ENCODE measurements at places on chromosomes 6 and 20.

- DNase-seq, result no peak
These were observed 141.6 kb upstream of the NRN1 start for GRCh38 chr6:6148192-6148815.

GRCh38 chr6:160041608-160042007 lies 72.7 kb downstream of the IGF2R start:
- DNase-seq, result no peak

DNA sequence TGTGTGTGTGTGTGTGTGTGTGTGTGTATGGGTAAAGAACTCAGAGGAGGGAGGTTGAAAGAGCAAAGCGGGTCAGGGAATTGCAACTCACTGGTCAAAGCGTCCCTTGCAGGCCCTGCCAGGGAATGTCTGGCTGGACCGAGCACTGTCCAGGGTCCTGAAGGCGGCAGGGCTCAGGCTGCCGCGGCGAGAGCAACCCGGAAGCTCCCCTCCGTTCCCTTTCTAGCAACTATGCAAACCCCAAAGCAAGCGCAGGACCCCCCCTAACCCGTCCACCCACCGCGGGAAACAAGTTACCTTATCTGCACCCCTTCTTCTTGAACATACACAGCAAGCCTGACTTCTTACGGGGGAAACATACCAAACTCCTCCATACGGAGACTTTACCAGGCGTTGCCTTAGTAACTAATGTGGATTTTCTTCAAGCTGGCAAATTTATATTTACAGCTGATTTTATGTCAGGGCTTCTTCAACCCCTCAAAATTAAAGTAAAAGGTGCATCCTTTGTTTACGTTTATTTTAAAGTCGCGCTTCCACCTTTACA lies 538 bp upstream of the GRM1 start:
- DNase-seq, result peak; percentile 15

DNA sequence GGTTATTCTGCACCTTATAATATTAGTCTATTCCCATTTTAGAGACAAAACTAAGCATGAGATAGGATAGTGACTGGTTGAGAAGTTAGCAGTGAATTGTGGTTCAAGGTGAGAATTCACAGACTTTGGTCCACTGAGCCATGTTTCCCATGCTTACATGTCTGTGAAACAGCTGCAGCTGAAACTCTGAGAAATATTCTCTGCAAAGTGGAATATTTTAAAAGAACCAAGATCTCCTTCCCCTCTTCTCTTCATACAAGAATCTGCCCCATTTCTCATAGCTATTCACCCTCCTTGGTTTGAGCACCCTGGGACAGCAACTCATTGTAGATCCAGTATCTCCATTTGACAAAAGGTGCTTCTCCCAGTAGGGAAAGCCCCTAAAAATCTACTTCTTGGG lies 70.2 kb upstream of the TMEM170B start:
- no peak for DNase-seq

- DNase-seq, result no peak
These were observed 28.8 kb downstream of the MYT1 start for GRCh38 chr20:64193058-64193457.

DNA sequence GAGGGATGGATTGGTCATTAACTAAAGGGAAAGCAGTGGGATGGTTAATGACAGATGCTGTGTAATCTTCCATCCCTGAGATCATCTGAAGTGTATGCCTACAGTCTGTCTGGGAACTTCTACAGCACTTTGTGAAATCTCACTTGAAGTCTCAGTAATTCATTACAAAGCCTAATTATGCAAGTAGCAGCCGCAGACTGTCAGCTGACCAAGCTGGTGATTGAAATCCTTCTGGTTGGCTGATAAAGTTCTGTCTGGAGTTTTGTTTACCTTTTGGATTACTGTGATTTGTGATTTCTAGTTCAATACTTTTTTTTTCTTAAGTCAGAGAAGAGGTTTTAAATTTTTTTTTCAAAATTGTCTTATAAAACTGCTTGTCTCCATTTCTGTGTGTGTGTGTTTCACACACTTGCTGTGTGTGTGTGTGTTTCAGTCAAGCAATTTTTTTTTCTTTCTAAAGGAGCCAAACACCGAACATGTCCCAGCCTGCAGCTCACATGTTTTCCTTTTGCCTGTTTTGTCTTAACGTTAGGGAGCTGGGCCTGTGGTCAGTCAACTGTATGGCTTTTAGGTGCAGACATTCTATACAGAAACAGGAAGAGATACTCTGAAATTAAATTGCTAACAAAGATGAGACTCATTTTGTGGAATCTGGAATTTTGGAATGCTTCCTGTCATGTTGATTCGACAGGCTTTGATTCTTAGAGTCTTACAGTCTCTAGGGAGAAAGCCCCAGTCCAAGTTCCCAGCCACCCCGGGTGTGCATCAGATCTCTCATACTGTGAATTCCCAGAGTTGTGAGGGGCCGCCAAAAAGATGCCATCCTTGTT lies 28.5 kb upstream of the ADGRF4 start:
- DNase-seq, result no peak

Measured in activated T-cell treated with anti-CD3 and anti-CD28 coated beads for 48 hours (primary cell).